Astrocyte of the cerebellum (primary cell): ENCODE measurements at places on chromosomes 6 and 20.

GRCh38 chr6:26372308-26373144, 7.5 kb downstream of the BTN3A2 start:
- no peak for DNase-seq

DNA sequence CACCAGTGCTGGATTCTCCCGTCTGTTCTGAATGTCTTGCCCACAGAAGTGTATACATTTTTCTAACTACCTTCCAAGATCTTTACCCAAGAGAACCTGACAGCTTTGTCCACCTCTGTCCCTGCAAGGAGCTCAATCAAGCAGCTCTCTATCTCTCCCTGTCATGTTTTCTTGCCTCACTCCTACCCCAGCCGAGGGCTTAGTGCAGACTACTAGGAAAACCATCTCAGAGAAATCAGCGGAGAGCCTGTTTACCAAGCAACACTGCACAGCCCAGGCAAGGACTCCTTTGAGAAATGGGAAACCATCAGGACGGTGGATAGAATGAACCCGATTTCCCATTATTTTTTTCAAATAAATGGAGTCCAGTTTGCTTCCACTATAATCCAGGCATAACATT, 250.7 kb upstream of the JARID2 start:
- DNase-seq, result no peak

GRCh38 chr20:60097285-60097684, 139.1 kb downstream of the CDH26 start:
- no peak for DNase-seq

GRCh38 chr6:136024711-136025110, 173.2 kb downstream of the PDE7B start:
- no peak for DNase-seq

- no peak for DNase-seq
Observed at GRCh38 chr6:12020187-12020791, 8.2 kb downstream of the HIVEP1 start.

- no peak for DNase-seq
Observed at GRCh38 chr20:60868316-60868891, 383.7 kb upstream of the CDH4 start.

- no peak for DNase-seq
Observed at GRCh38 chr6:158834675-158835385, 15.7 kb upstream of the EZR start.

- DNase-seq, result no peak
Observed at GRCh38 chr6:134730013-134730412, 219.9 kb downstream of the ALDH8A1 start.

GRCh38 chr6:62150048-62150663, 135.9 kb downstream of the KHDRBS2 start:
- DNase-seq, result peak; percentile 5

DNA sequence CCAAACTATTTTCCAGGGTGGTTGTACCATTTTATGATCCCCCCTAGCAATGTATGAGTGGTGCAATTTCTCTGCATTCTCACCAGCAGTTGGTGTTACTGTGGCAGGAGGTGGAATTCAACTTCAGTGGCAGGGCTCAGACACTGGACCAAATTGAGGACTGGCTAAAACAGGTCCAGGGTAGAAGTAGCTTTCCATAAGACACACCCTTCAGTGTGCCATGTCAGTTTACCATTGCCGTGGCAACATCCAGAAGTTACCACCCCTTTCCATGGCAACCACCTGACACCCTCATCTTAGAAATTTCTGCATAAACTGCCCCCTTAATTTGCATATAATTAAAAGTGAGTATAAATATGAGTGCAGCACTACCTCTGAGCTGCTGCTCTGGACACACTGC, 180.7 kb upstream of the GGTLC1 start:
- DNase-seq, result no peak

- DNase-seq, result no peak
Observed at GRCh38 chr20:38847840-38848239, 42.3 kb downstream of the PPP1R16B start.

- DNase-seq, result no peak
Observed at GRCh38 chr6:41288030-41288753, 1.7 kb upstream of the TREM1 start.

DNA sequence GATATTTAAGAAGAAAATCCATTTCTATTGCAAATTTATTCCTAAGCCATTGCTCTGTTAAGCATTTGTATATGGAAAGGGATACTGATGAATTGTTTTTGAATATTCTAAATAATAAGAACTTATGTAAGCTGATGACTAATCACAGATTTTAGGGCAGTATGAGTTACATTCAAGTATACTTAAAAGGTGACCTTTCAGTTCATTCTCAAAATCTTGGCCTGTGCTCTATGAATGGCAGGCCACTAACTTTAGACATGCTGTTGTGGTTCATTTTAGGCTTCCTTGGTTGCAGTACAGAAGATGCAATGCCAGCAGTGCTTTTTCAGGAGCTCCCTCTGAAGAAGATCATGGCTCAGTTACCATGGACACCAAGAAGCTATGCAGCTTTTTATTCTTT, 380.4 kb downstream of the CENPW start:
- no peak for DNase-seq

- no peak for DNase-seq
Observed at GRCh38 chr6:74343804-74344203, 647.8 kb downstream of the CD109 start.

- DNase-seq, result no peak
Observed at GRCh38 chr20:64268174-64268573, 12.6 kb downstream of the PCMTD2 start.

DNA sequence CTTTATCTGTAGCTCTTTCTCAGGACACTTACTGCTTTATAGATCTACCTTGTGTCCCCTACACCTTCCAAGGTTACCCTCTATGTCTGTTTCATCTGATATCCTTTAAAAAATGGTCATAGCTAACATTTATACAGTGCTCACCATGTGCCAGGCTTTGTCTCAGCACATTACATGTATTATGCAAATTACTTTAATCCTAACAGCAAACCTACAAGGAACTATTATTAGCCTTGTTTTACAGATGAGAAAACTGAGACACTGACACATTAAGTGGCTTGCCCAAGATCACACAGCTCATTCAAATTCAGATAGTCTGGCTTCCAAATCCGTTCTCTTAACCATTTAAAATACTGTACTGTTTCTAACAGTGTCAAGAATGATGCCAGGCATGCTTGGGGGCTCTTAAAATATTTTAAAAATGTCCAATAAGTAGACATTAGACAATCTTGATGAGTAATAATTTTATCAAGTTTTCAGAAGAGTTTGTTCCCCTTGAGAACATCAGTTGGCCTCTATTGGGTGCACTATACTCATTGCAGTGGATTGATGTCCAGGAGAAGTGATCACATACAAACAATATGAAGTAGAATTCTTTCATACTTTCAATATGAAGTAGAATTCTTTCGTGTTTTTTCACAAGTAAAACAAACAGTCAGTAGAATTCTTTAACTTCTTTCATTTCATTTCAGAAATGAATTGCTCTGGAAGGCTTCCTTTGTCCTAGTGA, 69.6 kb downstream of the DNAH8 start:
- no peak for DNase-seq

DNA sequence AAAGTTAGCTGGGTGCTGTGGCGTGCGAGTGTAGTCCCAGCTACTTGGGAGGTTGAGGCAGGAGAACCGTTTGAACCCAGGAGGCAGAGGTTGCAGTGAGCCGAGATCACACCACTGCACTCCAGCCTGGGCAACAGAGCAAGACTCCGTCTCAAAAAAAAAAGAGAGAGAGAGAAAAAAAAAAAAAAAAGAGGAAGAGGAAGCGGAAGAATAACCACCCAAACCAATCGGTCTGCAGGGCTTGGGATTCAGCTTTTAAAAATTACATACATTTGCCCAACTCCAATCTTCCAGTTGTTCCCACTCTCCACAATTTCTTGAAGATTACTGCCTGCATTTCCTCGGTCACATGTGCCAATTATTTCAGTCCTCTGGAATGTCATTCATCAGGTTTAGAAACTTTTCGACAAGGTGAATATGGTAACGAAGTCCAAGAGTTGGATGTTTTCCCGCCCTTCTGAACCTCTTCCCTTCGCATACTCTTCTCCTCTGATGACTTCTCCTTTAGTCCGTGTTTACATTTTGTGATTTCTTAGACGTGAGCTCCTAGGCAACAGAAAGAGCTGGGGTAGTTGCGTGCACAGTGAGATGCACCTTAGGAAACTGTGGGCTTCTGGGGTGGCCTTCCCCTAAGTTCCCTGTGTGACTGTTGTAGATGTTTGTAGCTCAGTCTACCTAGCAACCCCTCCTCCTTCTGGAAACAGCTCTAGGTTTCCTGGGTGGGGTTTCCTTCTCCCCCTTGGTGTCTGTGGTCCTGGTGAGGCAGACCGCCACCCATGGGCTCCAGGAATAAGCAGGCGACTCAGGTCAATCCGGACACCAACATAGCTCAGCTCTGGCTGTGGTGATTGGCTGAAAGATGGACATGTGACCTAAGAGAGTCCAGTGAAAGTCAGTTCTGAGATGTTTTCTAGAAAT, 63.0 kb upstream of the NCOA3 start:
- no peak for DNase-seq

- DNase-seq, result no peak
Observed at GRCh38 chr6:136427378-136427717, 122.9 kb downstream of the MAP7 start.

- no peak for DNase-seq
Observed at GRCh38 chr20:37500311-37500710, 20.7 kb upstream of the NNAT start.

DNA sequence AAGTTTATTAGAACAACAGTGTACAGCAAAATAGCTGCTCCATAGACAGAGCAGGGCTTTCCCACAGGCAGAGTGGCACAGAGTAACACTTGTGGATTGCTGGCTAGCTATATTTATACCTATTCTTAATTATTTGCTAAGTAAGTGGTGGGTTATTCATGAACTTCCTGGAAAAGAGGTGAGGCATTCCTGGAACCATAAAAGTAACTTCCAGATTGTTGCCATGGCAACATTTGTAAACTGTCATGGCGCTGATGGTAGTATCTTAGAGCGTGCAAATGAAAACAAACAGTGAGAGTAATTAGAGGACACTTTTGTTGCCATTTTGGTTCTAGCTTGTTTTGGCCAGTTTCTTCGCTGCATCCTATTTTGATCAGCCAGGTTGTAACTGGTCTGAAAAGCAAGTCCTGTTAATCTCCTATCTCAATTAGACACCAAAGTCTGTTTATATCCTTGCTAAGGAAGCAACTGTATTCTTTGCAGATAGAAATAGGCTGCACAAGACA, 23.9 kb downstream of the DEFB114 start:
- DNase-seq, result no peak

DNA sequence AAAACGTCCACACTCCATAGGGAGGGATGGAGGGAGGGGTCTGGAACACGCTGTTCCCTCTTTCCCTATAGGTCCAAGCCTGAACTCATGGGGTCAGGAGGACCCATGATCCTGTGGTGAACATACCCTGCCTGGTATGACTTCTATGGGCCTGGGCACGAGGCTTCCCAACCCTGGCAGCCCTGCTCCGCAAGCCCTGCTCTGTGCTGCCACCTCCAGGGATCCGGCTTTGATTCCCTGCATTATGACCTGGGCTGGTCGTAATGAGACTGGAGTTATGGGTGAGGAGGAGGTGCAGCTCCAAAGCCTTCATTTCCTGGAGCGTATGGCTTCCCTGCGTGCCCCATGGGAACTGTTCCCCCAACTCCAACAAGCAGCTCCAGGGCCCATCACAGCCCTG, 54.9 kb downstream of the CDH22 start:
- DNase-seq, result no peak

DNA sequence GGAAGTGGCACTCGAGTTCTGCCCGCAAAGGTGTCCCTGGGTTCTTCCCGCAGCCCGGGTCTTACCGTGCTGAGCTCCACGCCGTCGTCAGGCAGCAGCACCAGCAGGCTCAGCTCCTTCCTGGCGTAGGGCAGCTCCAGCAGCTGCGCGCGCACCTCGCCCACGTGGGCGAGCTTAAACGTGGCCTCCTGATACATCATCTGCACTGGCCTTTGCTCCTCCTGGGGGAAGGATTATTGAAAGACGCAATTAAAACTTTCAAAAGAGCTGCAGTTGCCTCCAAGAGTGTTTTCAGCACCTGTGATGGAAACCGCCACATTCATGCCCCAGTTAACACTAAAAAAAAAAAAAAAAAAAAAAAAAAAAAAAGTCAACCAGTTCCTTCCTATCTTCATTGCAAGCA, 11.3 kb downstream of the SERPINB9 start:
- DNase-seq, result no peak
